ENCODE measurements at places on chromosomes 3 and 15. TPM values are rescaled to one million over a fixed set of nuclear protein-coding genes. Genes with fewer than 3 reads are reported as not detected.

Gene CIP2A
- total RNA-seq = 1.7 TPM

Gene DNAH1
- 6.5 TPM for total RNA-seq

Gene SCN5A
- total RNA-seq = 1.7 TPM

Gene SUSD5
- 4.5 TPM for total RNA-seq

Gene GNAT1
- not detected for total RNA-seq

Gene BDH1
- total RNA-seq = 16.2 TPM

Gene TGFBR2
- total RNA-seq = 297 TPM

Gene UNC45A
- total RNA-seq = 104 TPM

Gene SLC22A13
- 0.54 TPM for total RNA-seq

Gene TLR9
- not detected for total RNA-seq

Gene ALDH1L1
- total RNA-seq = 67.9 TPM

Gene FANCD2
- 2.5 TPM for total RNA-seq

Gene DZIP1L
- 24.0 TPM for total RNA-seq

All from gastroesophageal sphincter (tissue), 4 donors.